ENCODE measurements at places on chromosomes 2 and 18.

DNA sequence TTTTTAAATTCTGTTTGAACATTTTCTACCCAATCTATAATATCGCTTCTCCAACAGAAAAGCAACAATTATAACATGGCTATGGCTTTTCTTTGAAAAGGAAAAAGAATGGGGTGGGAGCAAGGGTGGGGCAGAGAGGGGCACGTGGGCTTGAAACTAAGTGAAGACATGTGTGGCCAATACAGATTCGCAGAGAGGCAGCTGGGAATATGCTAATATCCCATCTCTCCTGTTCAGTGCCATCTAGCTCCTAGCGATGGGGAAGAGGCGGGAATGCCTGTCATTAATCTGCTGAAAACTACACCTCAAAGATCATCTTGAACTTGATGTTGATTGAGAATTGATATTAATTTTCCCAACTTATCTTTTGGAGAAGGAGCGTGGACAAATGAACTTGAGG, 65.5 kb upstream of the ITGA6 start:
- no peak overlapping the region for H3K27ac ChIP-seq
- no peaks in the 10 kb centered on the region for H3K4me1 ChIP-seq
- no peak for DNase-seq
- no peaks in the 10 kb centered on the region for H3K27me3 ChIP-seq
- no peak overlapping the region for H3K4me3 ChIP-seq

GRCh38 chr2:42663828-42664227, 95.4 kb downstream of the MTA3 start:
- peaks cover 8% of the 10 kb centered on the region for H3K4me1 ChIP-seq
- DNase-seq = no peak
- no peaks in the 10 kb centered on the region for H3K27me3 ChIP-seq

DNA sequence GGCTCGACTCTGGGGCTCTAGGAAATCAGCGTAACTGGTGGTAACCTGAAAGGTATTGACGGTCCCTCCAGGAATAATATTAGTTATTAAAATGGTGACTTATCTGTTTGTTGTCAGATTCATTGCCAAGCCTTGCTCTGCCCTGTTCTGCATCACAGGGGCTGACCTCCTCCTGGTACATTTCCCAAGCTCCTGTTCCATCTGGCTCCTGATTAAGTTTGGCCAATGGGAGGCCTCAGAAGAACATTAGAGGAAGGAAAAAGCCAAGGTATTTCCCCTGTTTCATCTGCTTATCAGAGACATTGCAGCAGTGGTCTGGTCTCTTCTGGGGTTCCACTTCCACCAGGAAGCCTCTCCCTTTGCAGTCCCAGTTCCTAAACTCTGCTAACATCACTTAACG, 527.0 kb downstream of the TNS1 start:
- H3K27me3 ChIP-seq = no peaks in the 10 kb centered on the region
- H3K27ac ChIP-seq = no peak overlapping the region
- no peaks in the 10 kb centered on the region for H3K4me1 ChIP-seq
- DNase-seq = no peak
- no peaks in the 10 kb centered on the region for H3K36me3 ChIP-seq

DNA sequence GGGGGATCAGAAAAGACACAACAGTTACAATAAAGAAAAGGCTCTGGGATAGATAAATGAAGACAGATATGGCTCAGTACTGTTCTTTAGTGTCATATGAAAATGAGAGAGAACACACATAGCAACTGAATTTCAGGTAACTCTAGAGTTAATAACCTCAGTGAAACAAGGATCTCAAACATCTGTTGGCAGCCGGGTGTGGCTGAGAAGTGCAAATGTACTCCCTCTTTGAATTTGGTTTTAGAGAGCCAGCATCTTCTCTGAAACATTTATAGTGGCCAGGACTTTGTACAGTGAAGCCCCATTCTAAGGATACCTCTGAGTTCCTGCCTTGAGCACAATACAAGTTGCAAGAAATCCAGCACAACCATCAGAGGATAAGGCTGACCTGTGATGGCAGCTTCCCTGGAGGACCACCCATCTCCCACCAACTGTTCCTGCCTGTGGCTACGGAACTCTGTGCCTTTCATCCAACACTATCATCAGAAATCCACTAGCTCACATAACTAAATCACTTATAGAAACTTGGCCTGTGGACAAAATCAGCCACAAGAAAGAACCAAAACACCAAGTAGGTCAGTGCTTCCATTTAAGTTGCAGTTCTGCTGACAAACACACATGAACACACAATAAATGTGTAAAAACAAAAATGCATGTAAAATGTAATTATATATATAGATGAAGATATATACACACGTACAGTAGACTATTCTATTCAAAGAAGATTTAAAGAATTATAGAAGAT, 37.3 kb upstream of the PEX13 start:
- no peak overlapping the region for H3K4me3 ChIP-seq
- no peaks in the 10 kb centered on the region for H3K36me3 ChIP-seq
- no peaks in the 10 kb centered on the region for H3K27me3 ChIP-seq
- no peak overlapping the region for H3K27ac ChIP-seq
- DNase-seq = no peak

DNA sequence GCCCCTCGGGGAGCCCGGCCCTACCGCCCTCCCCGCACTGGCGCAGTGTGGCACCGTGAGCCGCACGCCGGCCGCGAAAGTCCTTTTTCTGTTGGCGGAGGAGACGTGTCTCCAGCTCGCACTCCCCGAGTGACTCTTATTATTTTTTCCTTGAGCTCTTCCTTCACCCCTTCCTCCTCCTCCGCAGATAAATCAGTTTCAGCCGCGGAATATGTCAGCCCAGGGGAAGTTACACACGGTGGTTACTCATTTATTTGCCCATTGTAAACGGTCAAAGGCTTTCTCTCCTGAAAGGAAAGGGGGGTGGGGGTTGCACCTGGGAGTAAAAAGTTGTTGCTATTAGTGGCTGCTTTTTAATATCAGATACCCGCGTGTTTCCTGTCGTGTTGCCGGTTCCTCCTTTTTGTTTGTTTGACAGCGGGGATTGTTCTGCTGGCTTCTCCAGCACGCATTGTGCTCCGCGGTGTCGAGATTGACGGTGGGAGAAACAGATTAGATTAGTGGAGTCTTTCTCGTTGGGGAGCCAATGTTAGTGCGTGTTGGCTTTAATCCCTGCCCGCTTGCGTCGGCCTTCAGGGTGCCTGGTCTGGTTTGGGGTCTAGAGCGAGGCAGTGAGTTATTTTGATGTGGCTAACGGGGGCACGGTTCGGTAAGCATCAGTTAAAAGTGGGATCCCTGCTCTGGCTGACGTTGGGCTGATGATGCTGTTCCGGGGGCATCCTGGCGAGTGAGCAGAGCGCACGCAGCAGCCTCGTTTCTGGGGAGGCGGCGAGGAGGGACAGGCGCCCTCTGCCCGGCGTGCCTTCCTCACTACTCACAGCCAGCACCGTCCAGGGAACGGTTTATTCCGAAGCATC, 1.6 kb downstream of the CRIM1 start:
- no peak overlapping the region for H3K27ac ChIP-seq
- H3K4me3 ChIP-seq = peak overlapping the region; percentile 58
- no peaks in the 10 kb centered on the region for H3K36me3 ChIP-seq
- peaks cover 43% of the 10 kb centered on the region for H3K27me3 ChIP-seq
- DNase-seq = no peak

DNA sequence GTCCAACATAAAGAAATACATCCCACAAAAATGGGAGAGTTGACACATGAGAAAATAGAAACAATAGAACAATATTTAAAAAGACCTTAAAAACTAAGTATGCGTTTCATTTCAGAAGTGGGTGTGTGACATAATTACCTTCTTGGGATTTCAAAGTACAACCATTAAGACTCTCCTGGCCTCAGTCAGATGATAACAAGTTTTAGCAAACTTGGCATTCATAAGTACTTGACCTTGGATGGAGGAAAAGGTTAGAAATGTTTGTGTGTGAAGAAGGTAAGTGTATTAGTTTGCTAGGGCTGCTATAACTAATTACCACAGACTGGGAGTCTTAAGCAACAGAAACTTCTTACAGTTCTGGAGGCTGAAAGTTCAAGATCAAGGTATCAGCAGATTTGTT, 4.9 kb upstream of the NGEF start:
- no peaks in the 10 kb centered on the region for H3K36me3 ChIP-seq
- H3K4me3 ChIP-seq = no peak overlapping the region
- H3K27ac ChIP-seq = no peak overlapping the region

DNA sequence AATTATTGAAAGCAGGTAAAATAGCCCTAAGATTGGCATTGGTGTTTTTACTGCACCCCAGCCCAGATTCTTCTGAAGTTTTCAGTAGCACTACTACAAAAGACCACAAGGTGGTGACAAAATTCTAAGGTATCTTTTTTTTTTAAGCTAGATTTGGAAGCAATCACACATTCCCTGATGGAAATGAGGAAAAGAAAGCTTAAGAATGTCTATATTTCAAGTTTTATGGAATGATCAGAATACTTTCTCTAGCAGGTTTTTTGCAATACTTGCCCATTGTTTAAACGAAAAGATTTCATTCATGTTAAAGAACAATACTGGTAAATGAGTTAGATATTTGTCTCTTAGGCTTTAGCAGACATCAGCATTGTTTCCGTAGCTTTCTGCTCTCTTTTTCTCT, 32.1 kb upstream of the ZNF638 start:
- no peaks in the 10 kb centered on the region for H3K27me3 ChIP-seq
- no peaks in the 10 kb centered on the region for H3K4me1 ChIP-seq
- DNase-seq = no peak
- no peak overlapping the region for H3K4me3 ChIP-seq

- no peak overlapping the region for H3K4me3 ChIP-seq
- H3K4me1 ChIP-seq = no peaks in the 10 kb centered on the region
- no peaks in the 10 kb centered on the region for H3K36me3 ChIP-seq
- DNase-seq = no peak
- peaks cover 3% of the 10 kb centered on the region for H3K27me3 ChIP-seq
These were observed 107.5 kb upstream of the SRD5A2 start for GRCh38 chr2:31688282-31688681.

GRCh38 chr2:183375821-183376220, 251.6 kb downstream of the NUP35 start:
- no peaks in the 10 kb centered on the region for H3K36me3 ChIP-seq
- no peak overlapping the region for H3K4me3 ChIP-seq
- no peaks in the 10 kb centered on the region for H3K27me3 ChIP-seq
- H3K4me1 ChIP-seq = no peaks in the 10 kb centered on the region

All from CD4-positive, alpha-beta T cell (primary cell).